ENCODE measurements at places on chromosomes 1 and 21. TPM values are rescaled to one million over a fixed set of nuclear protein-coding genes. Genes with fewer than 3 reads are reported as not detected.

The KLF17 gene
- not detected for total RNA-seq

- no peak for DNase-seq
Observed at GRCh38 chr21:35342440-35342839, 293.3 kb upstream of the RUNX1 start.

DNA sequence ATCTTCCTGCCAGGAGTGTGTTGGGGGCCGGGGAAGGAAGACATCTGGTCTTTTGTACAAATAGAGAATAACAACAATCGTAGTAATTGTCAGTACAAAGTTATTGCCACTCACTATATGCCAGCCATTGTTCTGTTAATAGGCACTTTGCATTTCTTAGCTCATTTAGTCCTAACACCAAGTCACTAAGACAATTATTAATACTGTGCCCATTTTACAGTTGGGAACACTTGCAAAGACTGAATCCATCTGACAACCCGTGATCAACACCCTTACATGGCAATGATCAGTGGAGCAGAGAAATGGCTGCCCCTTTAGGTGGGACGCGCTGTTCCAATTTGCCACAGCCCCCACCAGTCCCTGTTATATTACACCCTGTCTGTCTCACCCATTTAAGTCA is 33.3 kb downstream of the FBXO2 start:
- DNase-seq: no peak

The CTSS gene
- 26.9 TPM for total RNA-seq

- no peak for DNase-seq
Observed at GRCh38 chr1:47875036-47875435, 122.1 kb downstream of the TRABD2B start.

The ST6GALNAC5 gene
- total RNA-seq: not detected

The LIN9 gene
- total RNA-seq: 13.8 TPM

DNA sequence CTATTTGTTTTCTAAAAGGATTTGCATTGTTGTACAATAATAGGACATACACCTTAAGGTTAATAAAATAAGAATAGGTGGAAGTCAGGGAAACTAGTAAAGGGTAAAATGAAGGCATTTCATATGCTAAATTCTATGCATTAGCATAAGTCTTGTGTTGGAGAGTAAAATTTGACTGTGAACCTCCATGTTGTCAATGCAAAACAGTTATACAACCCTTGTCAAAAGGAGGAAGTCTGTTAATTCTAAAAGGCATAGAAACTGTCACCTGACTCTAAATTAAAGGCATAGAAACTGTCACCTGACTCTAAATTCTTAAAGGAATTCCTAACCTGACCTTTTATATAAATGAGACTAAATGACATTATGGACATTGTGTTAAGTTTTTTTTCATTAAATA is 291.8 kb downstream of the OLFM3 start:
- DNase-seq: no peak

The SCNM1 gene
- 100 TPM for total RNA-seq

- no peak for DNase-seq
Observed at GRCh38 chr1:197173571-197174507, 27.4 kb upstream of the ASPM start.

The LCE2A gene
- total RNA-seq: not detected

The LRRC3 gene
- 2.4 TPM for total RNA-seq

The IGSF9 gene
- total RNA-seq: not detected

GRCh38 chr1:53025034-53025768 is 36.8 kb upstream of the PODN start:
- DNase-seq: no peak

The GPR52 gene
- 3.0 TPM for total RNA-seq

GRCh38 chr21:32101277-32101676 is 177.6 kb downstream of the MIS18A start:
- no peak for DNase-seq

DNA sequence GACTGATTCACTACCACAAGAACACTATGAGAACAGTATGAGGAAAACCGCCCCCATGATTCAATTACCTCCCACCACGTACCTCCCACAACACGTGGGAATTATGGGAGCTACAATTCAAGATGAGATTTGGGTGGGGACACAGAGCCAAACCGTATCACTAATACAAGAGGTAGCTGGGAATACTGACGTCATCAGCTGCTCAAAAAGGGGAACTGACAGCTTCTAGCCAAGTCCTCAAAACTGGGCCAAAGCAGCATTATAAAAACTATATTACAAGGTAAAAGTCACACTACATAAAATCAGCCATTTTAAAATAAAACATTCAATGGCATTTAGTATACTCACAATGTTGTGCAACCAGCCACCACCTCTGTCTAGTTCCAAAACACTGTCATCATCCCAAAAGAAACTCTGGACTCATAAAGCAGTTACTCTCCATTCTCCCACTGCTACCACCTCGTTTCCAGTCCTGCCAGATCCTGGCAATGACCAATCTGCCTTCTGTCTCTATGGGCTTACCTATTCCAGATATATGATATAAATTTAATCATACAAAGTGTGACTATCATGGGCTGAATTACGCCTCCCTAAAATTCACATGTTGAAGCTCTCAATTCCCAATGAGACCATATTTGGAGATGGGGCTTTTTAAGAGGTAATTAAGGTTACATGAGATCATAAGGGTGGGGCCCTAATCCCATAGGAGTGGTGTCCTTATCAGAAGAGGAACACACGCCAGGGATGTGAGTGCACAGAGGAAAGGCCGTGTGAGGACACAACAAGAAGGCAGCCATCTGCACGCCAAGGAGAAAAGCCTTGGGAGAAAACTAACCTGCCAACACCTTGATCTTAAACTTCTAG is 192.1 kb downstream of the SETD4 start:
- no peak for DNase-seq

DNA sequence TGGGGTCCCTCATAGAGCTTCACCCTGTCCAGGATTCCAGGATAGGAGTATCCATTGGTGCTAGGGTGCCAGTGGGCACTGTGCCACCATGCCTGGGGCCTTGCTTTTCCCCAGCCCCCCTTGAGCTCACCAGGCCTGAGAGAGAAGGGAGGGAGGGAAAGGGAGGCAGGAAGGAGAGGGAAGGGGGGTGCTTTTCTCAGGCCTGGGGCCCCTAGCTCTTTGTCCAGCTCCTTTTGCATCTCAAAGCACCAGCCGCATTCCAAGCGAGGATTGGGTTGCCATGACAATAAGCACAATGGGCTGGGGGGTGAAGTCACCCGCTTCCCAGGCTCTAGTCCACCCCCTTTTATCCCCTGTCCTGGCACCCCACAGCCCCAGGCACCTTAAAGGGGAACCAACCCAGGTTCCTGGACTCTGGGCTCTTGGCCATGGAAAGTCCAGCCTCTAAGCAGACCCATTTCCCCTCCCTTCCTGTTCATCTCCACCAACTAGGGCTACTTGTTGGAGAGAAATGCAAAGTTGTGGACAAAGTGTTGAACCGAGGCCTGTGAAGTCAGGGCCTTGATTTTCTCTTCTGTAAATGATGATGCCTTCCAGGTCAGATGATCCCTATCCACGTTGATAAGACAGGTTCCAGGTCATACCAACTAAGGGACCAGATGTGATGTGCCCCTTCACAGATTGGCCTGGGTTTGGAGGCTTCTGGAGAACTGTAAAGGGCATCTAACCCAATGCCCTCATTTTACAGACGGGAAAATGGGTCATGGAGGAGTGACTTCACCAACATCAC is 11.4 kb downstream of the THBS3 start:
- DNase-seq: no peak

DNA sequence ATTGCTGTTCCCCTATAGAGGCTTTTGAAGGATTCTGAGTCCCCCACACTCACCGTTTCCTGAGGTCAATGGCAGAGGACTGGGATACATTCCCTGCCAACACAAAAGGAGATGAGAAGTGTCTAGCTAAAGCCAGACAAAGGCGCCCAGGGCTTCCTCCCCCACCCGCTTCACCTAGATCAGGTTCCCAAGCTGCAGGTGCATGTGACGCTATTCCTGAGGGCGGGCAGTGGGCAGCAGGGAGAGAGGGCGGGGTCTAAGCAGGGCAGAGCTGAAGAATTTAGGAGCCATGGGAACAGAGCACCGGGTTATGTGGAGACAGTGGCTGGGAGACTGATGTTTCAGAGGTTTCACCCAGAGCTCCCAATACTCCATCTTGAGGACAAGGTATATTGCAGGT is 6.0 kb upstream of the ARHGEF2 start:
- DNase-seq: no peak

The CR1L gene
- total RNA-seq: not detected

The USH2A gene
- not detected for total RNA-seq

DNA sequence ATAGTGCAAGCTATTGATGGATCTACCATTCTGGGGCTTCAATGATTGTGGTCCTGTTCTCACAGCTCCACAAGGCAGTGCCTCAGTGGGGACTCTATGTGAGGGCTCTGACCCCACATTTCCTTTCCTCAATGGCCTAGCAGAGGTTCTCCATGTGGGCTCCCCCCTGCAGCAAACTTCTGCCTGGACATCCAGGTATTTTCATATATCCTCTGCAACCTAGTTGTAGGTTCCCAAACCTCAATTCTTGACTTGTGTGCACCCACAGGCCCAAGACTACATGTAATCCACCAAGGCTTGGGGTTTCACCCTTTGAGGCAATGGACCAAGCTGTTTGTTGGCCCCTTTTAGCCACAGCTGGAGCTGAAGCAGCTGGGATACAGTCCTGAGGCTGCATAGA is 35.9 kb upstream of the CFHR3 start:
- DNase-seq: no peak

DNA sequence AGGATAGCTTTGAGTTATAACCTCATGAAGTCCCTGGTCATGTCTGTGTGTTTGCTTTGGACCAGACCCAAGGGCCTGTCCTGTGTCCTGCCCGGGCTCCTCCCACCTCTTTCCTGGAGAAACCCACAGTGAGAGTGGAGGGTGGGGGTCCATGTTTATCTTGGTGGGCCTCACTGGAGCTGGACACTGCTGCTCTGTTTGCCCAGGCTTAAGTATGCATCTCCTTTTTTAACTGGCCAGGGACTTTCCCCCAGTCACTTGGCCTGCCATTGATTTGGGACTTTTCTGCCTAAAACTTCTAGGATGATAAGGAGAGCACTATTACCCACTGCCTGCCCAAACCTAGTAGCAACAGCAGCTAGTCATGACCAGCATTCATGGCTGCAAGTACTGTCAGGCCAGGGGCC is 49.8 kb downstream of the DDR2 start:
- DNase-seq: no peak

The CD164L2 gene
- total RNA-seq: not detected

- no peak for DNase-seq
Observed at GRCh38 chr1:230906226-230906625, 37.9 kb upstream of the C1orf198 start.

The CLEC20A gene
- total RNA-seq: not detected

The LYPD8 gene
- total RNA-seq: not detected

The FAM151A gene
- not detected for total RNA-seq

DNA sequence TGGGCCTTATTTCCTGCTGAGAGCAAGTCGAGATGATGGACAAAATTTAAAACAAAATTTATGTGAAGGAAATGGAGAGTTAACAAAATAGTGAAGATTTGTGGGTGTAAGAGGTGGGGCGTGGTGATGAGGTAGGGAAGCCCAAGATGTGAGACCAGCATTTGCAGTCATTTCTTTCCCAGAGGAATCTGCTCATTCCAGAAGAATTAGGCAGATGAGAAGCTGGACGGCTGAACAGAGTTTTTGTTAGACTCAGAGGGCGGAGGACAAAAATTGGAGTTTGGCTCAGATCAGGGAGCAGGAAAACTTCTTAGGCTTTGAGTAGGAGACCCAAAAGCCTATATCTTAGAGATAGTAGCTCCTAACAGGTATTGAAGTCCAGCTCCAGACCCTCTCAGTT is 65.3 kb downstream of the CAMTA1 start:
- no peak for DNase-seq

The CD52 gene
- 297 TPM for total RNA-seq

- DNase-seq: no peak
Observed at GRCh38 chr1:25430967-25431881, 527 bp downstream of the MACO1 start.

- DNase-seq: peak; percentile 81
Observed at GRCh38 chr1:54413295-54413694, 7.1 kb upstream of the SSBP3 start.

The FCRL1 gene
- not detected for total RNA-seq

The FASLG gene
- total RNA-seq: 55.9 TPM

The KIFAP3 gene
- 12.8 TPM for total RNA-seq

The RUNX3 gene
- 112 TPM for total RNA-seq

GRCh38 chr1:55179177-55179835 is 35.9 kb downstream of the USP24 start:
- DNase-seq: no peak

GRCh38 chr1:58722967-58723366 is 23.1 kb upstream of the MYSM1 start:
- peak; percentile 56 for DNase-seq

DNA sequence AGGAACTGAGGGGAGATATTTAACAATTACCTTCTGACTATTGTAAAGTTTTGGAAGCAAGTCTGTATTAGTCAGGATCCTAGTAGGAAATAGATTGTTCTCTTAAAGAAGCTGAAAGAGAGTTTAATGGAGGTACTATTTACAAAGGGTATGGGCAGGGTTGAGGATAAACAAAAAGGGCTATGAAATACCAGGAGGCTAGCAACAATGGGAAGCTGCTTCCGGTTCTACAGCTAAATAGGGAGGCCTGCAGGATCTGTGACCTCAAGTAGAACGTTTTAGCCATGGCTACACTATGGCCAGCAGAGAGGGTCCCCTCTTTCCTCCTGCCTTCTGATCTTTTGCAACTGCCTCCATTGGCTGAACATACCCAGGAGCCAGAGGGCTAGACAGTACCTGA is 117.7 kb downstream of the PDE4B start:
- no peak for DNase-seq

The F5 gene
- total RNA-seq: 51.3 TPM

GRCh38 chr1:184222652-184223052 is 164.2 kb upstream of the C1orf21 start:
- peak; percentile 82 for DNase-seq

- no peak for DNase-seq
Observed at GRCh38 chr21:16216288-16216962, 486.6 kb downstream of the USP25 start.

The OSCP1 gene
- total RNA-seq: 0.92 TPM

DNA sequence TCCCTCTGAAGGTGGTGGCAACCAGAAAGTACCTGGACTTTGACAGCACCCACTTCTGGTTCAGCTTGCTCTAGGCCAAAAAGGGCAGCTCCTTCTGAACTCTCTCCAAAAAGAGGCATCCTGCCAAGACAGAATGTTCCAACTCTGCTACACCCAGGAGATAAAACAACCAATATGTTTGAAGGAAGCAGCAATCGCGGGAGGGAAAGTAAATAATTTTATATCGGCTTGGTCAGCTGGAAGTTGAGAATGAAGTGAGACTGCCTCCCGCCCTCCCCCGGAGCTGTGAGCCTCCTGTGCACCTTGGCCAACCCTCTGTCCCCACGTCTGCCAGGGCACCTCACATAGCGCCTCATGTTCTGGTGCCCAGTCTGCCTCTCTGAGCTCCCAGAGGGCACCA is 130.3 kb upstream of the ATP1A1 start:
- DNase-seq: no peak
